ENCODE measurements at places on chromosomes 16 and 17. TPM values are rescaled to one million over a fixed set of nuclear protein-coding genes. Genes with fewer than 3 reads are reported as not detected.

DNA sequence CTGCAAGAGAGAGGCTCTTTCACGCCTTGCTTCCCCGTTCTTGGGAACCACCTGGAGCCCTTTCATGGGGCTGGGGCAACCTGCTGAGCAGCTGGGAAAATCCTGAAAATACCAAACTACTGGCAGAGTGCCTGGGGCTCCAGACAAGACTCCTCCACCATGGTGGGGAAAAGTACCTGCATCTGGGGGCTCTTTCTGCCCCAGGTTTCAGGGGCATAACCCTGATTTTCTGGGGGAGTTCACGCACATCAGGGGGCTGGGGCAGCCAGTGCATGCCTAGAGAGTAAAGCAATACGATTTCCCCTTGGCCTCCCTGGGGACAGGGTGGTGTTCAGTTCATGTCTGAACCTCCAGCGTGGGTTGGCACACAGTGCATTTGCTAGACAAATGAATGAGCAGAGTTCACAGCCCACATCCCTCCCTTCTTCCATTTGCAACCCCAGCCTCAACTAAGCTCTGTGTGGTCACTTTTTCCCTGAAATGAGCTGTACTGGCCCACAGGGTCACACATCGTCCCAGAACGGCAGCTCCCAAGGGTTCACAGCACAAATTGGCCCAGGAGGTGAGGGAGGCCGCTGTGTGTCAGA is 5.2 kb upstream of the CDC42EP4 start:
- no peak for DNase-seq

- DNase-seq, result peak; percentile 39
These were observed 87.8 kb upstream of the NOL11 start for GRCh38 chr17:67629971-67630320.

GRCh38 chr17:35213412-35213940 is 19.3 kb upstream of the SLC35G3 start:
- no peak for DNase-seq

DNA sequence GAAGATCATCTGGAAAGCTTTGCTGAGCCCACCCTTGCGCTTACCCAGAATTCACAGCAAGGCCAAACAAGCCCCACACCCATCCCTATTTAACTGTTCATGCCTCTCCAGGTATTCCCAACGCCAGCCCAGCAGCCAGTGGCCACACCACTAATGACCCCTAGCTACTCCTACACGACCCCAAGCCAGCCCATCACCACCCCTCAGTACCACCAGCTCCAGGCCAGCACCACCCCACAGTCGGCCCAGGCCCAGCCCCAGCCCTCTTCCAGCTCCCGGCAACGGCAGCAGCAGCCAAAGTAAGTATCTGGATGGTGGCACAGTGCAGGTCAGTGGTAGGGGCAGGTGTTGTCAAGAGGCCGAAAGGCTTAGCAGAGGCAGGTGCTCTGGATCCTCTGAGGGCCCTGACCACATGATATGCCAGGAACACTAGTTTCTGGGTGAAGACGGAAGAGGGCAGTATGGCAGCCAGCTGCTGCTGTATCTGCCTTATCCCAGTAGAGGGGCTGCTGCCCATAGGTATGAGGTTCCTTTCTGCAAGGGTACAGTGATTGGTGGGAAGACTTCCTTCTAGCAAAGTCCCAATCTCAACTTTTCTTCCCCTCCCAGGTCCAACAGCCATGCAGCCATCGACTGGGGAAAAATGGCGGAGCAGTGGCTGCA is 10.7 kb downstream of the PROCA1 start:
- no peak for DNase-seq

DNA sequence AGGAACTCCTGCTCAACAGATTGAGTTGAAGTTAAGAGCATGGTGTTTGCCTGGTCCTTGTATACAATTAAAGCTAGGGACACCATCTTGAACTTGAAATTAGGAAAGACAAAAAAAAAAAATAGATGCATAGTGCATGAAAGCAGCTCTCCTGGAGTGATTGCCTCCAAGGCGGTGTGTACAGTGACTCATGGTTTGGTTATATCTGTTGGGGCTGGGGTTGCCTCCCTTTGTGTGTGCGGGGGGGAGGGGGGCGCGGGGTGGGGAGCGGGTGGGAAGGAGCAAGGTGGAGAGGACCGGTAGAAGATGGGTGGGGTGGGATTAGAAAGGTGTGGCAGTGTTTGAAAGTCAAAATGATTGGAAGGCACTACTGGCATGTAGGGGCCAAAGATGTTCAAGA is 3.4 kb downstream of the TMED6 start:
- no peak for DNase-seq

DNA sequence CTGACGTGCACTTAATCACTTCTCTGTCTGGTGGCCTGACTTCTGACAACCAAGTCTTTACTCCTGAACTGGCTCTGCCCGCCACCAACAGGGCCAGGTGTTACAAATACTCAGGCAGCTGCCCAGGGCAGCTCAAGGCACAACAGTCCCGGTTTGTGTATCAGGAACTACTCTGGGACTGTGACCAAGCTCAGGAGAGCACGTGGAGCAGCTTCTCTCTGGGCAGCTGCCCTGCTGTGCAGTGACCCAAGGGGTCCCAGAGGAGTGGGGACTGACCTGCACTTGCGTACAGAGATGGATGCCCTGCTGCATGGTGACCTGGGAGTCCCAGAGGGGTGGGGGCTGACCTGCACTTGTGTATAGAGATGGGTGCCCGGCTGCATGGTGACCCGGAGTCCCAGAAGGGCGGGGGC is 21.9 kb downstream of the LITAFD start:
- no peak for DNase-seq

GRCh38 chr16:64445649-64446048 is 676.2 kb downstream of the CDH11 start:
- no peak for DNase-seq

GRCh38 chr17:50959341-50959740 is 93.2 kb upstream of the TOB1 start:
- DNase-seq, result no peak

DNA sequence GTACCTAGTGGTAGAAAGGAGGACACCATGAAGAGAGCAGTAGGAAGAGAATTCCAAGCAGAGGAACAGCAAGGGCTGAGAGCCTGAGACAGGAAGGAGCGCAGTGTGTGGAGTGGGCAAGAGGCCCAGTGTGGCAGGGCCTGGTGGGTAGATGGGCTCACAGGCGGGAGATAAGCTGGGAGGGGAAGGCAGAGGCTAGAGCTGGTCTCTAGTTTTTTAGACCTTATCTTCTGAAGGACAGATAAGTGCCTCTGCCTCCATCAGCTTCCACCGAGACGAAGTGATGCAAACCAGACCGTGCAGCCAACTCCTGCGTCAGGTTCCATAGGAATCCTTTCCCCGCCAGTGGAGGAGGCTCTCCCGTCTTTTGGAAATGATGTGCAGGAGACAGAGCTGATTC is 33.6 kb downstream of the CDH1 start:
- DNase-seq, result no peak

DNA sequence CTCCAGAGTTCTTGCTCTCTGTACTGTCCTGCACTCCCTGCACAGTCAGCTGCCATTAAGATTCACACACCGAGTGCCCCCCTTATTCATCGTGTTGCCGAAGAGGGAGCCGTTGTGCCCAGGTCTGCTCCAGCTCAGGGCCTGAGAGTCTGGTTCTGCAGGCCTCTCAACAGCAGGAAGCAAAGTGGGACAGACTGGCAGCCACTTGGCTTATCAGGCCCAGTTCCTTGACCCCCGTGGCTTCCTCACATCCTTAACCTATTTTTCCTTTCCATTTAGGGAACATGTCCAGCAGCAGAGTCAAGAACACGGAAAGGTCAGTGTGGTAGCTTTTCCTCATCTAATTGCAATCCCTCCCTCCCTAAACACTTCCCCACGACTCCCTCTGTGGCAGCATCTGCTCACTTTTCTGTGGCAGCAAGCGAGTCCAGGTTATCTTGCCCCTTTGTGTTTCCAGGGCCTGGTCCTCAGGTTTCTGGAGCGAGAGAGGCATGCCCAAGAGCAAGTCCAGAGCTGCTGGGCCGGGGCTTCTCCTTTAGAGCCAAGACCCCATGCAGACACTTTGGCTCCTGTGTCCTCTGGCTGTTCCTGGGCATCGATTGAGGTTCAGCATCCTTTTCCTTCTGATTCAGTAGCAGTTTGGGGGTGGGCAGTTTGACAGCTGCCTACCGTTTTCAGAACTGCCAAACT is 22.1 kb upstream of the ADAM11 start:
- DNase-seq, result peak; percentile 85

DNA sequence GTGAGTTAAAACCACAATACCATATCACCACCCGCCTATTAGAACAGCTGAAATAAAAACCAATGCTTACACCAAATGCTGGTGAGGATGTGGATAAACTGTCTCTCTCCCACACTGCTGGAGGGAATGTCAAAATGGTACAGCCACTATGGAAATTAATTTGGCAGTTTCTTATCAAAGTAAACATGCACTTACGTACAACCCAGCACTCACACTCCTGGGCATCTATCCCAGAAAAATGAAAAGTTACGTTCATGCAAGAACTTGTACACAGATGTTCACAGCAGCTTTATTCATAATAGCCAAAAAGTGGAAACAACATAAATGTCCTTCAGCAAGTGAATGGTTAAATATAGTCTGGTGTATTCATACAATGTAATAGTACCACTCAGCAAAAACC is 173.2 kb upstream of the MYOCD start:
- DNase-seq, result no peak

The KIF2B gene
- total RNA-seq, result not detected

The OSGIN1 gene
- total RNA-seq, result not detected

The C17orf107 gene
- 4.3 TPM for total RNA-seq

The SP2 gene
- total RNA-seq, result 1.6 TPM

The NDRG4 gene
- 280 TPM for total RNA-seq

The RNF157 gene
- 33.8 TPM for total RNA-seq
